GM12864 (cell line): ENCODE measurements at places on chromosomes 6 and 20.

DNA sequence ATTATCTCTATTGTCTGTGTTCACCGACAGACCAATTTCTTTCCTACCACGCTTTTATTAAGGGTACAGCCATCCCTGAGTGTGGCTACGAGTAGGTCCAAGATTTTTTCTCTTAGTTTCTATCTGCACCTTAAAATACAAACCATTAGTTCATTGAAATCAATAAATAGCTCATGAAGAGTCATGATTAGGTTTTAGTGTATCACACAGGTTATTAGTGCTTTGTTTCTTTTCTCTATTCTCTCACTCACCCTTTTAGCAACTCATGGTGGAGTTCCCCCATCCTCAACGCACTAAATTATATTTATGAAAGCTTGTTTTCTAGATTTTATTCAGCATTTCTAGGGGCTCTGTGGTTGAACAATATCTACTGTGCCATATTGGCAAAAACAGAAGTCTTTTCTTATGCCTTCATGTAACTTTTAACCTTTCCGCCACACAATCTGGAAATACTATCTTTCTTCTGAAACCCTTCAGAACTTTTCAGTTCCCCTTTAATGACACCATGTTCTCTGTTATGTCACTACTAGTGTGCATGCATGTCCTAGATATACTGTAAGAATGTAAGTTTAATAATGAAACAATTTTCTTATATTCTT is 128.2 kb upstream of the LAMA2 start:
- peak; percentile 55 for DNase-seq

DNA sequence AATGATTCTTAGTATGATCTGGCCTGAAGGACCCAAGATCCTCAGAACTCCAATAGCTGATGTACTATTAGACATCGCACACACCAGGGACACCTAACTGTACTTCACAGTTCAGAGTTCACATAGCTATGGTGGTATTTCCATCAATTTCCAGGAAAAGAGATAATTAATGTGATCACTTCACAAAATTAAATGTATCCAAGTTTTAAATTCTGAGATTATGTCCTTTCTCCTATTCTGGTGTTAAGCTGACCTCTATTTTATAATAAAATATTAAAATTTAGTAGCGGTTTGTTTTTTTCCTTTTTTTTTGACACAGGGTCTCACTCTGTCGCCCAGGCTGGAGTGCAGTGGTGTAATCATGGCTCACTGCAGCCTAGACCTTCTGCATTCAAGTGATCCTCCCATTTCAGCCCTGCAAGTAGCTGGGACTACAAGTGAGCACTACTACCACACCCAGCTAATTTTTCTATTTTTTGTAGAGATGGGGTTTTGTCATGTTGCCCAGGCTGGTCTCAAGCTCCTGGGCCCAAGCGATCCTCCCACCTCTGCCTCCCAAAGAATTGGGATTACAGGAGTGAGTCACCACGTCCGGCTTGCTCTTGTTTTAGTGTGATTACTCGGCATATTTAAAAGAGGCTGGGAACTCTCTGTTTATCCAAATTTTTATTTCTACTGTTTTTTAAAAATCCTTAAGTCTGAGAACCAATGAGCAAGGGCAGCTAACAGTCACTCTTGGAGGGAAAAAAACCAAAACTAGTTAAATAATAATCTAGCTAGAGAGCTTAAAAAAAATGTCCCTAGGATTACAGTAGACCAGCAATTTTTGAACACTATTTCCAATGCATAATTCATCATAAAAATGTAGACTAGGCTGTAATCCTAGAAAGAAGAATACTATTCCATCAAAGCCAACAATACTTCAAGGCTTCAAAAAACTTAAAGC is 16.0 kb downstream of the KIF13A start:
- DNase-seq: no peak

GRCh38 chr20:9403448-9403847 is 110.9 kb upstream of the LAMP5 start:
- DNase-seq: no peak

GRCh38 chr6:113924312-113924723 is 46.6 kb downstream of the HDAC2 start:
- no peak for DNase-seq

DNA sequence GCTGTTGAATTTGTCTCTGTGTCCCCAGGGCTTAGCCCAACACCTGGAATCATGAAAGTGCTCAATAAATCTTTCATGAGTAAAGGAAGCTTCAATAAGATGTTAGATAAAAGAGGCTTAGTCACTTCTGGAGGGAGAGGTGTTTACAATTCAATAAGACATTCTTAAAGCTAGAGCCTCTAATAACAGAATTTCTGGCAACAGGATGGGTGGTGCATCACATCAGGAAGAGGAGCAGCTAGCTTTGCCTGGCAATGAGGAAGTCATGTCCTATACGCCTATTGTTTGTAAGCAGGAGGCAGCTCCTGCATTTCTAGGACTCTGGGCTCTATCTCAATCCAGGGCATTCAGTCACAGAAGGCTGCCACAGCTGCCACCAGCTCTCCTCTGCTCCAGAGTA is 638.5 kb downstream of the EPM2A start:
- DNase-seq: no peak

- DNase-seq: no peak
Observed at GRCh38 chr6:14922706-14923460, 323.0 kb upstream of the JARID2 start.

DNA sequence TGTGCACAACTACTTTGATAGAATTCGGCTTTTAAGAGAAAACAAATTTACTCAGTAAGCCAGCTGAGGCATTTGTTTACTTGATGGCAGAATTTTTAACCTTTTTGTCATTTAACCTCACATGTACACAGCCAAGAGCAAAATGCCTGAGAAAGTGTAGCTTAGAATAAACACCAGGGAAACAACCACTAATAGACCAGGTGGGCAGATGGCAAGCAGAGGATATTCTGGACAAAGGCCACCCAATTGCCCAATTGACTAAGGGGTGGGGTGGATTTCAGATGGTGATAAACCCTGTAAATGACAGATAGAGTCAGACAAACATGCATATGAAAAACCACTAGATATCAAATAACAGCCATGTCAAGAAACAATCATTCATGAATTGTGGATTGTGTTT is 190.7 kb upstream of the FBXL4 start:
- DNase-seq: no peak

GRCh38 chr6:129659590-129660345 is 50.2 kb downstream of the ARHGAP18 start:
- no peak for DNase-seq

DNA sequence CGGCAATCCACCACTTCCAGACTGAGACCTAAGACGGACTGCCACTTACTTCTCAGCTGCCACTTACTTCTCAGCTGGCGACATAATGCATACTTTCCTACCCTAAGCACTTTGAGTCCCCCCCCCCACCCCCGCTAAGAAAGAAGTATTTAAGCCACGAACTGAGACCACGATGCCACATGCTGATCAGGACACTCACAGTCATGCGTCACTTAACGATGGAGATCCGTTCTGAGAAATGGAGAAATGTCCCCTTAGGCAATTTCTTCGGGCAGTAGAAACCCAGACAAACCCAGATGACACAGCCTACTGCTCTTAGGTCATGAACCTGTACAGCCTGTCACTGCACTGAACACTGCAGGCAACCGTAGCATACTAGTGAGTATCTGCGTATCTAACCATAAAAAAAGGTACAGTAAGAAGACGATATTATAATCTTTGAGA is 690 bp downstream of the IFNGR1 start:
- DNase-seq: no peak

DNA sequence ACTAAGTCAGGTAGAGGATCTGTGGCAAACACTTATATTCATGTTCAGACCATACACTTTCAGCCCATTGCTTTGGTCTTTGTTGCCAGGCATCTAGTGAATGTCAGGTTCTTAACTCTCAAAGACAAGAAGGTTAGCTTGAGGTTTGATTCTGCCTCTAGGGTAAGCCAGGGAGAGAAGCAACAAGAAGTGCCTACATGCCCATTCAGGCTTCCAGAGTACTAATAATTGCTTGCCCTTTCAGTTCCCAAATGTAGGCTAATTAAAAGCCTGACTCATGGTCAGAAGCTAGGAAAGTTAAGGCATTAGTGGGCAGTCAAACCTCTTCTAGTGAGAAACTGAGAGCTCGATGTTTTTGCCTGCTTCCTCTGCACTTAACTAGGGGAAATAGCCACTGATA is 492.4 kb downstream of the PKHD1 start:
- no peak for DNase-seq

DNA sequence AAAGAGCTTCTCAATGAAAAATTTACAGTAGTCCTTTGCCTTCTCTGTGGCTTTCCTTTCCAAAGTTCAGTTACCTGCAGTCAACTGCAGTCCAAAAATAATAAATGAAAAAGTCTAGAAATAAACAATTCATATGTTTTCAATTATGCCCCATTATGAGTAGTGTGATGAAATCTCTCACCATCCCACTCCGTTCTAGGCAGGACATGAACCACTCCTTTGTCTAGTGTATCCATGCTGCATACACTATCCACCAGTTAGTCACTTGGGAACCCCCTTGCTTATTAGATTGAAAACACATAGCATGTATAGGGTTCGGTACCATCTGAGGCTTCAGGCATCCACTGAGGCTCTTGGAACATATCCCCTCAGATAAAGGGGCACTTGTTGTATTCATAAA is 80.6 kb upstream of the EYA4 start:
- DNase-seq: no peak

DNA sequence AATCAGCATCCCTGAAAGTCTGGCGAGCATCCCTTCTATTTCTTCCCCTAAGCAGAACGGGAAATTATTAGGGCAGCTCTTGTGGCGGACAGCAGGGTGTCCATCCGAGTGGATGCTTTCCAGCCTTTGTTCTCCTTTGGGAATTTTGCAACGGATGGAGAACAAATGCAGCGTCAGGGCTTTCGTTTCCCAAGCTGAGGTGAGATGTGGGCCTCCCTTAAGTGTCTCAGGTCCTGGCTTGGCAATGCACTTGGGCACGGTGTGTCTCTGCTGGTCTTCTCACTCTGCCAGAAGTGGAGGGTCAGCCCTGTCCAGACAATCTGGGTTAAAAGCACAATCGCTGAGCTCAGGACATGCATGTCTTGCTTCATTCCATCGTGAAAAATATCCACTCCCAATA is 43.5 kb downstream of the FOXA2 start:
- DNase-seq: no peak

GRCh38 chr20:23235173-23236027 is 115.2 kb upstream of the NXT1 start:
- DNase-seq: no peak

GRCh38 chr6:99270826-99271225 is 78.6 kb downstream of the FAXC start:
- no peak for DNase-seq

GRCh38 chr6:135141728-135142127 is 39.4 kb upstream of the MYB start:
- no peak for DNase-seq

DNA sequence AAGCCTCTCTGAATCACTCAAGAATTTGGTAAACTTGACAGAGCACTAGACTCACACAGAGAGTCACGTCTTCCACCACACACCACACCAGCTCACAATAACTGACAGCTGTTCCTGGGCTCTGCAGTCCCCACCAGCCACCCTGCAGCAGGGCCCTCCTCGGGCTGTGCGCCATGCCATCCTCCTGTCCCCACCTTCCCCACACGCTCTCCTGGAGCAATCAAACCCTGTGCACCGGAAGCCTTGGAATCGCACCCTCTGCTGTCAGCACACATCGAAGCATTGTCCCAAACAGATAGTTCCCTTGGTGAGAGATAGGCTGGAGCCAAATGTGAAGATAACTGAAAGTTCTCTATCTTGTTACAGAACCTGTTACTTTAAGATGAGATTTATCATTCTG is 191.0 kb downstream of the TBXT start:
- no peak for DNase-seq
